ENCODE measurements at places on chromosomes 16 and 17.

DNA sequence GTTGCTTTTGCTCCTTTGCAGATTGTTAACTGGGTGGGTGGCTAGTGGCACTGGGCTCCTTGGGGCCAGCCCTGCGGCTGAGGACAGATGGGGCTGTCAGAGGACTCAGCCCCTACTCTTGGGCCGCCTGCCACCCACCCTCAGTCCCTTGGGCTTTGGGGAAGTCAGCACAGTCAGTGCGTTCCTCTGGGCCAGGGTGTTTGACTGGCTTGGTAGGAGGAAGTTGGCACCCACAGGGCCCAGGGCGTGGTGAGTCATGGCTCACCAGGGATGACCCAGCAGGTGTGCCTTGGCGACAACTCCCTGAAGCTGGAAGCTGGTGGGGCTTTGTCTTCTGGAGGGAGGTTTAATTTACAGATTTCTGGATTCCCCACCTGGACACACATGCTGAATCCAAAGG is 32.4 kb downstream of the HAPSTR1 start:
- DNase-seq, result no peak

DNA sequence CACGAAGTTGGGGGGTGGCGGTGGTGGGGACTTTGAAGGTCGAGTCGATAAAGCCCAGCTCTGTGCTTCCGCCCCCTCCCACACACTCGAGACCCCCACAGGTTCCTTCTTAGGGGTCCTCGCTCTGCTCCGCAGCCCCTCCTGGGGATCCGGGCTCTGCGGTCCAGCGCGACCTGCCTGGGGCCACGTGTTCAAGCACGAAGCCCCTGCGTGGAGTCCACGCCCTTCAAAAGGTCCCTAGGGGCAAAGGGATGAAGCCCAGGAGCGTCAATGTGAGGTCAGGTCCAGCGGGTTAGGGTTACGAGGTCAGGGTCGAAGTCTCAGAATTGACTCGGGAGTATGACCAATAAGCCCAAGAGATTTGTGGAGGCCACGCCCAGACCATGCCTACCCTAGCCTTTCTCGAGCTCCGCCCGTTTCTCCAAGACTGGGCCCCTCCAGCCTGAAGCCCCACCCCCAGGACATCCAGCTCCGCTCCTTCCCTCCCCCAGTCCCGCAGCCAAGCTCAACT is 786 bp upstream of the CACNA1G start:
- no peak for DNase-seq

GRCh38 chr17:79930877-79931816 is 91.9 kb upstream of the CBX4 start:
- DNase-seq, result no peak

GRCh38 chr16:2358811-2359210 is 18.3 kb upstream of the ABCA3 start:
- DNase-seq, result no peak

GRCh38 chr17:47741109-47741792 is 8.2 kb downstream of the TBX21 start:
- DNase-seq, result no peak

- no peak for DNase-seq
Measured at GRCh38 chr16:1890708-1891050, 18.7 kb upstream of the MEIOB start.
